ENCODE measurements at places on chromosomes 13 and 19.

DNA sequence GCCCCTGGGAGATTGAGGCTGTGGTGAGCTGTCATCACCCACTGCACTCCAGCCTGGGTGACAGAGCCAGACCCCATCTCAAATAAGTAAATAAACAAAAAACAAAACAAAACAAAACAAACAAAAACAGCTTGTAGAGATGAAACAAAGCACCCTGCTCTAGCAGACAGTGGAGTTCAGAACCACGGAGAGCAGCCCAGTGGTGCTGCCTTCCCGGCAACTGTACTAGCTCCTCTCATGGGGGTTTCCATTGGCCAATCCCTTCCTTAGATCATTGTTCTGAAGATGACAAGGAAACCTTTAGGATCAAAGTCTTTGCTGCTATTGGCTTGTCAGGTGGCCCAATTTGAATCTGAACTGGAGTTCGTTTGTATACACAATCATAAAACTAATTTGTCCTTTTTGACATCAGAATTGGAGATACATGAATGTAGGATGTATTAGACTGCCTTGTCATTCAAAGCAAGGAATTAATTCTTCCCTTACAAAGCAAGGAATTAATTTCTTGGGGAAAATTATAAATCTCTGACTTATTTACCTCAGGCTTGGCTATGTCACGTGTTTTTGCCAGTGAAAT lies 19.7 kb upstream of the SYCN start:
- DNase-seq: no peak

- no peak for DNase-seq
Measured at GRCh38 chr19:38047641-38048040, 140.6 kb downstream of the SIPA1L3 start.

DNA sequence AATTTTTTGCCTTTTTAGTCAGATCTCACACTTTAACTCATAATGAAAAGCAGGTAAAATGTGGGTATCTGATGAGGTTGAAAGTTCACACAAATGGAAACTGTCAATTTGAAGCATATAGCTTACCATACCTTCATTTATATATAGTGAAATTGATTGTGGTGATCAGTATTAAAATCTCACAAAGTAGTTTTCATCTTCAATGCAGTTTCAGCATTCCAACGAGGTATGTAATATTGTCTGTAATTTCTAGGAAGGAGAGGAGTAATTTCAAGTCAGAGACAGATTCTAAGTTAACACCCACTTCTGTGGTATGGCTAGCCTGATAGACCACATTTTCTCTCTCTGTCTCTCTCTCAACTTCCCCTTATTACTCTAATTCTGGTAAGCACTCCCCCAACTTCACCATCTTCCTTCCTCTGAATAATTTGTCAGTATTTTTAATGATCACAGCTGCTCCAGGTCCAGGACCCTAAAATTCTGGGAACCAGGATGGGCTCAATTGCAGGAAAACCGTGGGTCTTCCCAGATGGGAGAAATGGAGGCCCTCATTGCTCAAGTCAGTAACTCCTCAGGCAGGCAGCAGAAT lies 455.7 kb downstream of the FGF9 start:
- DNase-seq: no peak

DNA sequence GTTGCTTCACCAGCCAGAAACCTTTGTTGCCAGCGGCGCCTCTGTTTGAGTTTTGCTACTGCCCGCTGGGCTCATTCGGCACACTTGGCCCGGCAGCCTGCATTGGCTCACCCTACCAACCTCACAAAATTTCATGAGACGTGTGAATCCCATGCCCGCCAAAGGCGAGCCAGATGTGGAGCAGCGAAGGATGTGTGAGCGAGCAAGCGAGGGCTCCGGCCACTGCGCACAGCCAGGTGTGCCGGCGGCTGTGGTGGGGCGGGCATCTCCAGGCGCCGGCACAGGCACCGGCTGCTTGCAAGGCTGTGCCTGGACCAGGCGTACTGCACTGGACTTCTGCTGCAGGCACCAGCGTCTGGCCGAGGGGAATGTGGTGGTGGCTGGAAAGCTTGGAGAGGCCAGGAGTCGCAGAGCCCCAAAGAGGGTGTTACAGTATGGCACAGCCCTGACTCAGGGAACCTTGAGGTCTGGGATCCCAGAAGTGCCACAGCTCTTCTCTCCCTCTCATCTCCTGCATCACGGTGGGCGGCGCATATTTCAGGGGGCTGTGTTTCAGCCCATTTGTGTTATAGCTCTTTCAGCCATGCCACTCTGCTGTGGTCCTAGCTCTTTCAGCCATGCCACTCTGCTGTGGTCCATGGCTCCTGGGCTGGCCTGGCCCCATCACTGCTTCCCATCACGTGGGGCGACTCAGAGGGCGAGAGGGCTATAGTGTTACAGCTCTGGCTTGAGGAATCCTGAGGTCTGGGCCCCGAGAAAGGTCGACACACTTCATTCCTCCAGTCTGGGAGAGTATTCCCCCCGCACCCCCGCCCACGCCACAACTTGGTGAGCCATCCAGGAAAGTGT lies 592.0 kb upstream of the SLITRK5 start:
- no peak for DNase-seq

- no peak for DNase-seq
Measured at GRCh38 chr19:14150041-14150769, 13.8 kb upstream of the ASF1B start.

GRCh38 chr19:29796173-29796573 lies 15.6 kb upstream of the CCNE1 start:
- DNase-seq: no peak

DNA sequence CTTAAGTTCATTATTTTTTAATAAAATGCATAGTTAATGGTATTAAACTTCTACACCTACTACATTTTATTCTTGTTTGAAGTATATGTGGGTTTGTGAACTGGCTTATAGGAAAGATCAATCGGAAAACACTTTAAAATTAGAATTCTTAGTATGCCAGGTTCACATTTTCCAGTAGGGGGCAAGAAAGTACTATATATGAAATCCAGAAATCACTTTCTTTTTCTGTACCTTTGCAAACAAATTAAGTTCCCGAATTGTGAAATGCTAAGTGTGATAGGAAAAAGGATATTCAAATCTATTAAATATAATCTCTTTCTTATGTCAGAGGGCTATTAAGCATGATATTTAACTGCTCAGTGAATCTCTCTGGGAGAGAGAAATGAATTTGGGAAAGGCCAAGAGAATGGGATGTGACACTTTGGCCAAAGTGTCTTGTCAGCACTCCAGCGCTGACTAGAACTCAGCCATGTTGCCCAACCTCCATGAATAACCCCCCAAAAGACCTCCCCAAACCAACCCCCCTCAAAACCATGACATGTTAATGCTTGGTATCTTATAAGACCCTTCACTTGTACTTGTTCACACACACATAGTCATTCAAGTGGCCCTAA lies 122.6 kb upstream of the SLC10A2 start:
- no peak for DNase-seq

DNA sequence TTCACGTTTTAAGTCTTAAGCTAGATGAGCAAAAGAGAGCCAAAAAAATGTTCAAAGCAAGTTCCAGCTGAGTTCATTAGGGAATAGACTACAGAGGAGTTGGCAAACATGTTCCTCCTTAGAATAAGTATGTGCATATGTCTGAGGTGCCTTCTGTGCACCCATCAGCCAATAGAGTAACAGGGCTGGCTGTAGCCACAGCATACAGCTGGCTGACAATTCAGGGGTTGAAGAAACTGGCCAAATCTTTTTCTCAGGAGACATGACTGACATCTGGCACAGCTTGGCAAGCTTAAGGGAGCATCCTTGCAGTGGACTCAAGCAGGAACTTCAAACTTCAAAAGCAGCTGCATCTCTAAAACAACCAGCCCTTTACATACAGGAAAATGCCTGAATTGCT lies 414.8 kb upstream of the PCDH20 start:
- DNase-seq: no peak

- DNase-seq: no peak
Measured at GRCh38 chr19:2353887-2354592, 6.0 kb upstream of the TMPRSS9 start.

DNA sequence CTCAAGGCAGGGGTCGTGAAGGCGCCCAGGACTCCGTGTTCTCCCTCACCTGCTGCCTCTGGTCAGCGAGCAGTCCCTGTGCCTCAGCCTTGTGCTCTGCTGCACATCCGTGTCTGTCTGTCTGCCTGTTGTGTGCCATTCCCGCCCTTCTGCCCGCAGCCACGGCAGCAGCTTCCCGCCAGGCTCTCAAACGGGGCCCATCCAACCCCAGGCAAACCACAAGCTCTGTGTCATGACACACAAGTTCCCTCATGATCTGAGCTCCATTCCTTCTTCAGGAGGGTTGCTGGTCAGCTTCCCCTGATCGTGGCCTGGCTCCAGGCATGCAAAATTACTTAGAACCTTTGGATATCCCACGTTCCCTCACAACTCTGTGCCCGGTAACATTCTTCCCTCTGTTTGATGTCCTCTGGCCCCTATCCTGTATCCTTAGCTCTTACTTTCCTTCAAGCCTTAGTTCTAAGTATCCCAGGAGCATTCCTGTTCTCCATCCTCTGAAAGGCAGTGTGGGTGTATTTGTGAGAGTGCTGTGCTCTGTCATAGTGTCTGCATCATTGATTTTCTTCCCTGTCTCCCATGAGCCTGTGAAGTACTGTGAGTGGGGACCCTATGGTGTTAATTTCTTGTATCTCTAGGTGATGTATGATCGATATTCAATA lies 3.2 kb downstream of the GPR183 start:
- no peak for DNase-seq

DNA sequence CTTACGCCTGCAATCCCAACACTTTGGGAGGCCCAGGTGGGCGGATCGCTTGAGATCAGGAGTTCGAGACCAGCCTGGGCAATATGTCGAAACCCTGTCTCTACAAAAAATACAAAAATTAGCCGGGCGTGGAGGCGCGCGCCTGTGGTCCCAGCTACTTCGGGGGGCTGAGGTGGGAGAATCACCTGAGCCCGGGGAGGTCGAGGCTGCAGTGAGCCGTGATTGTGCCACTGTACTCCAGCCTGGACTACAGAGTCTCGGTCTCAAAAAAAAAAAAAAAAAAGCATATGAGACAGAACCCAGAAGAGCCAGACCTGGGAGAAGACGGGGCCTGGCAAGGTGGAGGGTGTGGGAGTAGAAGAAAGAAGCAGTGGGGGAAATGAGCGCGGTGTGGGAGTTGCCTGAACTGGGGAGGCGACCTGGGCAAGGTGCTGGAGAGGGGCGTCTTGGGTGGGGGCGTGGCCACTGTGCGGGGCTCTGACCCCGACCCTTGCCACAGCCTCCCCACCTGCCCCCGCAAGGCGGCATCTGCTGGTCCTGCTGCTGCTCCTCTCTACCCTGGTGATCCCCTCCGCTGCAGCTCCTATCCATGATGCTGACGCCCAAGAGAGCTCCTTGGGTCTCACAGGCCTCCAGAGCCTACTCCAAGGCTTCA lies 533 bp downstream of the DKKL1 start:
- DNase-seq: no peak

- no peak for DNase-seq
Measured at GRCh38 chr13:45055902-45056648, 64.2 kb upstream of the GTF2F2 start.

DNA sequence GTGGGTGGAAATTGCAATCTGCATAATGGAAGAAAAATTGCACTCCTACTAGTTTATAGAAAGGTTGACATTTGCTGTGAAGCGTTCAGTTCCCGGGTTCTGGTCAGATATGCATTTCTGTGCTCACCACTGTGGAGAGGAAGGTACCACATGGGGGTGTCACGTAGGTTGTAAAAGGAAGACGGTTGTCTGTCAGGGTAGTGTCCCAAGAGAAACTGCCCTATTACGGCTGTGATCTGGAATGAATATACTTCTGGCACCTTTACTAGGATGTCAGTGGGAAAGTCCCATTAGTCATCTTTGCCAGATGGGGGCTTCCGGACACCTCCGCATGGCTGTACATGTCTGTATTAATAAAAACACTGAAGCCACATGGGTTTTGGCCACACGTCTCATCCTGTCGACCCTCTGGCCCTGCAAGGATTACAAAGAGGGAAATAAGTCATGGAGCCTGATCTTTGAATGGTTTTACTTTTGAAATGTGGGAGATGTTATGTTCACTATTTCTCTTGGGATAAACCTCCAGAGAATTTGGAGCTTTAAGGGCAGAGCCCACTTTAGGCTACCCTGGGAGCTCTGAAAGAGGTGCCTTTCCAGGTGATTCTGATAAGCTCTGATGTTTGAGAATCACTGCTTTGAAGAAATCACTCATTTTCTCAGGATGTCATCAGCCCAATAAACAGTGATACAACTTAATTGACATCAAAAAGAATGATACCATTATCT lies 133.9 kb downstream of the AKAP11 start:
- DNase-seq: no peak

GRCh38 chr13:50026788-50027473 lies 11.7 kb downstream of the KCNRG start:
- no peak for DNase-seq

GRCh38 chr19:6651965-6652804 lies 17.8 kb downstream of the TNFSF14 start:
- no peak for DNase-seq

- DNase-seq: no peak
Measured at GRCh38 chr13:20974981-20975585, 72.5 kb upstream of the XPO4 start.

DNA sequence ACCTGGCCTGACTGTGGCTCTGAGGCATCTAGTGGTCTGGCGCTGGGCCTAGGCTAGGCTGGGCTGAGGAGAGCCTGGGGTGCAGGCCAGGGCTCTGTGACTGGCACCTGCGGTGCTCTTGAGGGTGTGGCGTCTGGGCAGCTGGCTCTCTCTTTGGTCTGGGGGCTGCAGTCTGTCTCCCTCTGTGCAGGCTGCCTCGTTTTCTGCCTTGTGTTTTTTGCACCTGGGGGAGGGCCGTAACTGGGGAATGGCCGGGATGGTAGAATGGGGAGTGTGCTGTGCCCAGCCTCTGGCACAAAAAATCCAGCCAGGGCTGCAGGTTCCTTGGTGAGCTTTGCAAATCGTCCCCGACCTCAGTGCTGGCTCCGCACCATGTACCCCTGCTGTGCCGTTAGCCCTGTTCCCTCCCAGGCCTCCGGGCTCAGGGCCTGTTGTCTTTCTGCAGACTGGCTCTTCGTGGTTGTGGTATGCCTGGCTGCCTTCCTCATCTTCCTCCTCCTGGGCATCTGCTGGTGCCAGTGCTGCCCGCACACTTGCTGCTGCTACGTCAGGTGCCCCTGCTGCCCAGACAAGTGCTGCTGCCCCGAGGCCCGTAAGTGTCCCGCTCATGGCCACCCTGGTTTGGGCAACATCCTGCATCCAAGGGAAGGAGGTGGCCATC lies 6.5 kb upstream of the USF2 start:
- no peak for DNase-seq

DNA sequence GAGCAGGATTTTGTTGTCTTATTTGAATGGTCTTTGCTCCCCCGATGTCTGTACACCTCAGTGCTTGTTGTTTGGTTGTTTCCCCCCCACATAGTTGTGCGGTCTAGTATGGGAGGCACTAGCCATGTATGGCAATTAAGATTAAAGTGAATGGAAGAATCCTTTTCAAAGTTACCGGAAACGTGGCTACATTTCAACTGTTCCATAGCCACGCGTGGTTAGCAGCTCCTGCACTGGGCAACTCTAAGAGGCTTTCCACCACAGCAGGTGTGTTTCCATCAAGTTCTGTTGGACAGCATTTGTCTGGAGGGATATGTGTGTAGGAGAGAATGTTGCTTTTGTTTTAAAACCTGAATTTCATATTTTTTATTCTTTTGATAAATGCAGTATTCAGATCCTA lies 247.3 kb downstream of the GGACT start:
- DNase-seq: no peak

GRCh38 chr13:49540552-49540951 lies 44.8 kb downstream of the PHF11 start:
- DNase-seq: no peak

- no peak for DNase-seq
Measured at GRCh38 chr13:103040006-103040405, 26.2 kb downstream of the SLC10A2 start.
